ENCODE measurements at places on chromosomes 1 and 21. TPM values are rescaled to one million over a fixed set of nuclear protein-coding genes. Genes with fewer than 3 reads are reported as not detected.

The PCP4 gene
- 13.2 TPM for polyA plus RNA-seq

GRCh38 chr1:181033128-181033798 lies 520 bp upstream of the MR1 start:
- DNase-seq: peak; percentile 10

The OR2W3 gene
- polyA plus RNA-seq: not detected

The WNT4 gene
- 8.2 TPM for polyA plus RNA-seq

DNA sequence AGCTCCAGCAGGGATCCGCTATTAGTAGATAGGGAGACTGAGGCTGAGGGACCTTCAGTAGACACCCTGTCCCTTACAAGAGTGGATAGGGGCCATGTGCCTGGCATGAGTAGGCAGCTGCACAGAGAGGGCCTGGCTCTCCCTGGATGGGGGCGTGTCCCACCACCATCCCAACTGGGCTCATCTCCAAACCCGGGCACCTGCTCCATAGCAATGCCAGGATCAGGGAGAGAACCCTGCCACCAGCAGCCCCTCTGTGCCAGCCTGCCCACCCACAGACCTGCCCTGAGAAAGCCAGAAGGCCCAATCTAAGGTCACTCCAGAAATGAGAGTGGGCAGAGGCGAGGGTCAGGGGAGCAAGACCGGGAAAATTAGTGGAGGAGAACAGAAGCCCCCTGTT lies 121.3 kb downstream of the GRIK3 start:
- no peak for DNase-seq

The DMRTA2 gene
- not detected for polyA plus RNA-seq

The ZBTB18 gene
- polyA plus RNA-seq: 24.1 TPM

DNA sequence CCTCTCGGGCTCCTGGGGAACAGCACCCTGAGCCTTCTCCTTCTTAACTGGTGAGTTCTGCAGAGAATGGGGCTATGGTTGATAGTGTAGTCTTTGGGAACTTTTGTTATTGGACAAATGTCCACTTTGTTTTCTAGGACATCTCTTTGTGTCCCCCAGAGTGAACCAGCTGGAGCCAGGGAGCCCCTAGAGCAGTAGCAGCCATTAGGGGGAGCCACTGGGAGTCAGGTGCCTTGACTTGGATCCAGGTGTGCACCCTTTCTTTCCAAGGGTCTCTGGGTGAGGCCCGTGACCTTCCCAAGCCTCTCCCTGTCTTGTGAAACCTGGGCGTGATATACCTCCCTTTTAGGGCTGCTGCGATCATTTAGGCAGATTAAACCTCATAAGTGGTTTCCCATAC lies 36.9 kb downstream of the ABCG1 start:
- no peak for DNase-seq

The ALX3 gene
- polyA plus RNA-seq: 0.11 TPM

GRCh38 chr21:26148840-26149354 lies 21.7 kb downstream of the APP start:
- no peak for DNase-seq

- DNase-seq: no peak
Measured at GRCh38 chr1:47178020-47178419, 11.8 kb downstream of the PDZK1IP1 start.

DNA sequence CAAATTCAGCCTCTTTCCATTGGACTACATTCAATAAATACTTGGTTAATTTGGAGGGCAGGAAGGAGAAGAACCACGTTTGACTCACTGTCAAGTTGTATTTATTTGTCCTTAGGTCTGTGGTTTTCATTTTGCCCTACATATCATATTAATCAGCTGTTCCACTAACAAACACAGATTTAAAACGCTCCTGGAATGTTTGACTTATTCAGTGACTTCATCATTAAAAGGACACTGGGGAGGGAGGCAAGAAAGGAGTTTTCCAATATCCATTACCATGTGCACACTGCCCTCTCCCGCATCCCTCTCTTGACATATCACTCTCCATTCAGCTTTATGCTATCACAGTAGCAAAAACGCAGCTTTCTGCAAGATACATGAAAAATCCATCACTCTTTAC lies 98.2 kb upstream of the C1orf87 start:
- DNase-seq: no peak

GRCh38 chr1:10065344-10065685 lies 32.6 kb downstream of the UBE4B start:
- DNase-seq: no peak

DNA sequence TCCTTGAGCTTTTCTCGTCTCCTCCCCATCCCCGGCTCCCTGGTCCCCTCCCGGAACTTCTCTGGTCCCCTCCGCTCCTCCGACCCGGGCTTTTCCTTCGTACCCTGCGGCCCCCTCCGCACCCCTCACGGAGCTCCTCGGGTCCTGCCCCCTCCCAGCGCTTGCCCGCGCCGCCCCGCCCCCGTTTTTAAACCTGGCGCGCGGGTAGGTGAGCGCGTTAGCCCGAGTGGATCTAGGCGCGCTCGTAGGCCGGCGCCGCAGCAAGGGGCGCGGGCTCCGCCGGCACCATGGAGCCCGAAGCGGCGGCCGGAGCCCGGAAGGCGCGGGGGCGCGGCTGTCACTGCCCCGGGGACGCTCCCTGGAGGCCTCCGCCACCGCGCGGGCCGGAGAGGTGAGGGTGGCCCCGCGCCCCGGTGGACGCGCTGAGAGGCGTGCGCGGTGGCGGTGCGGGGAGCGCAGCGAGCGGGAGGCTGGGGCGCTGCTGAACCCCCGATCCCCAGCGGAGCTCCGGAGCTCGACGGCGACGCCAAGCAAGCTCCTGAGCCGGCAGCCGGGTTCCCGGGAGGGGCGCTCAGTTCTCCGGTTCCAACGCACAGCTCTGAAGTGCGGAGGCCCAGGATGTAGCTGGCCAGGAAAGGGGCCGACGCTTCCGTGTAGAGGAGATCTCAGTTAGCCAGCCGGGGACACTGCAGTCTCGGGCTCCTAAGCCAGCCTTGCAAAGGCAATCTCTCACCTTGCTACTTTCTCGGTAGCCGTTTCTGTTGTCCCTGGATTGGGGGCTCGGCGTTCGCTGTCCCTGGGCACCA lies at the start of gene RIPPLY3:
Gene RIPPLY3 (plus strand): TSS at position 217 of the 806 bp plus-strand sequence. CDS start 71 bp downstream, at position 288.
- no peak for DNase-seq

DNA sequence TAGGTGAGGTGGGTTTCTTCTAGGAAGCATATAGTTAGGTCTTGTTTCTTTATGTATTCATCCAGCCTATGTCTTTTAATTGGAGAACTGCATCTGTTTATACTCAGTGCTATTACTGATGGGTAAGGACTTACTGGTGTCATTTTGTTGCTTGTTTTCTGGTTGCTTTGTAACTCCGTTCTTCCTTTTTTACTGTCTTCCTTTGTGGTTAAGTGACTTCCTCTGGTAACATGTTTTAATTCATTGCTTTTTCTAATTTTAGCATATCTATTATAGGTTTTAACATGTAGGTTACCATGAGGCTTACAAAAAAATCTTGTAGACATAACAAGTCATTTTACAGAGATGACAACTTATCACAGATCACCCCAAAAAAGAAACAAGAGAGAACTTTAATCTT lies 160.8 kb downstream of the VAV3 start:
- DNase-seq: no peak

- DNase-seq: no peak
Measured at GRCh38 chr1:156444407-156445001, 56.1 kb downstream of the MEF2D start.

DNA sequence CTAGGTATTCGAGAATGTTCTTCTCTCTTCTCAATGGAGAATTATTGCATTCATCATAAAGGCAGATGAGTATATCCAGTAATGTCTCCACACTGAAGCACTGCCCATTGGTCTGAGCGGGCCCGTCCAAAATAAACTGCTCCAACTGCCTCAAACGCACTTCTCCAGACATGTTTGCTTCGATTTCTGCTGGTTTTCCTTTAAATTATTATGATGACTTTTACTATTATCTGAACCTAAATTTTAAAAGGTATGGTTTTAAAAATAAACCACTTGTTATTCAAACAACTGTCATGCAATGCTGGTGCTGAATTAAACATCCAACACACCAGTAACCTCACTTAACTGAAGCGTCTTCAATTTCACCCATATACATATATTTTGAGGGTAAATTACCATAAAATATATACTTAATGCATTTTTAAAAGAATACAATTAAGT lies 1.3 kb downstream of the CDC42BPA start:
- DNase-seq: no peak

DNA sequence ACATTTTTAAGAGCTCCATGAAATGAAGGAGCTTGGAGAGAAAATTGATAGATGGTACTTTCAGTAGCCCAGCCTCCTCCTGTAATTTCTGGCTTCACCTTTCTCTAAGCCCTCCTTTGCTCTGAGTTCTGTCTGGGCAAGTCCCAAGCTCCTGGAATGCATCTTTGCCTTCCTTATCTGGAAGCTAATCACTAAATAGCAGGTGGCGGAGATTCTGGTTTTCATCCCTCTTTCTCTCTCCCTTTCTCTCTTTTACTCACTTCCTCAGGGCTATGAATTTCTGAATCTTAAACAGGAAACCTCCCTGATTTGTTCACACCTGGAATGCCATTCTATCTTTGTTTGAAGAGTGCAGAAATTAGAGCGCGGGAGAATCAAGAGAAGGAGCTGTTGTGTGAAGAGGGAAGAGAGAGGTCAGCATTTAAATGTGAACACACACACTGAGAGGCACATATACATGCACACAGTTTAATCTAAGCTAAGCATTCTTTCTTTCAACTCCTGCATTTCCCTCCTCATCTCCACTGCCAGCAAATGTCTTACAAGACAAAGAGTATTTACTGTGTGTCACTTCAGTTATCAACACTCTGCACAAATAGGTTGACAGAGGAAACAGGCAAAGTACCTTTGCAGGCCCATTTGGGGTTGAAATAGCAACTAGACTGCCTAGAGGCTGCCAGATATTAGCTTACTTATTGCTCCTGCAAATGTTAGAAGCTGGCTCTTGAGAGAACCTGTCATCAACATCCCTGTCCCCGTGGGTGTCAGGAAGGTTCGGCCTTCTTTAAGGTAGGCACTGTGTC lies 199.4 kb upstream of the CAMK1G start:
- DNase-seq: no peak

The CGN gene
- 42.6 TPM for polyA plus RNA-seq

DNA sequence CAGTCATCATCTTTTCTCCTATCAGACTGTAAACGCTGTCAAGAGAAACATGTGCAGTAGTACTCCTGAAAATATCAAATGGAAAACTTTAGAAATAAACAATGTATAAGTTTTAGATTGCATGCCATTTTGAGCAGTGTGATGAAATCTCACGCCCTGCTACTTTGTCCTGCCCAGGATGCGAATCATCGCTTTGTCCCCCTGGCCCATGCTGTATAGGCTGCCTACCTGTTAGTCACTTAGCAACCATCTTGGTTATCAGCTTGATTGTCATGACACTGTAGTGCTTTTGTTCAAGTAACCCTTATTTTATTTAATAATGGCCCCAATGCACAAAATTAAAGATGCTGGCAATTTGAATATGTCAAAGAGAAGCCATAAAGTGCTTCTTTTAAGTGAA lies 363.0 kb downstream of the ZP4 start:
- no peak for DNase-seq

DNA sequence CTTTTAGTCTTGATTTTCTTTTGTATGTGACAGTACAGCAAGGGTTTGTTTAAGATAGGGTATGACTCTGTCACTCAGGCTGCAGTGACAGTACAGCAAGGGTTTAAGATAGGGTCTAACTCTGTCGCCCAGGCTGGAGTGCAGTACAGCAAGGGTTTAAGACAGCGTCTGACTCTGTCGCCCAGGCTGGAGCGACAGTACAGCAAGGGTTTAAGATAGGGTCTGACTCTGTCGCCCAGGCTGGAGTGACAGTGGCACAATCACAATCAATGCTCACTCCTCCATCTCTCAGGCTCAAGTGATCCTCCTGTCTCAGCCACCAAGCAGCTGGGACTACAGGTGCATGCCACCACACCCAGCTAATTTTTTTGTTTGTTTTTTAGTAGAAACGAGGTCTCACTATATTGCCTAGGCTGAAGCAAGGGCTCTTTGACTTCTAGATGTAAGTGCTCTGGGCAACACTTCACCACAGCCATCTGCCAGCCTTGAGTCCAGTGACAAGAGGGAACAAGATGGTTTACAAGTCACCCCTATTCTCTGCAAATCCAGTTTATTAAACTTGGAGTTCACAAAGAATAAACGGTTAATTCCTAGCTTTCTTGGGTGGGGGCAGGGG lies 965 bp upstream of the SH2D5 start:
- no peak for DNase-seq

DNA sequence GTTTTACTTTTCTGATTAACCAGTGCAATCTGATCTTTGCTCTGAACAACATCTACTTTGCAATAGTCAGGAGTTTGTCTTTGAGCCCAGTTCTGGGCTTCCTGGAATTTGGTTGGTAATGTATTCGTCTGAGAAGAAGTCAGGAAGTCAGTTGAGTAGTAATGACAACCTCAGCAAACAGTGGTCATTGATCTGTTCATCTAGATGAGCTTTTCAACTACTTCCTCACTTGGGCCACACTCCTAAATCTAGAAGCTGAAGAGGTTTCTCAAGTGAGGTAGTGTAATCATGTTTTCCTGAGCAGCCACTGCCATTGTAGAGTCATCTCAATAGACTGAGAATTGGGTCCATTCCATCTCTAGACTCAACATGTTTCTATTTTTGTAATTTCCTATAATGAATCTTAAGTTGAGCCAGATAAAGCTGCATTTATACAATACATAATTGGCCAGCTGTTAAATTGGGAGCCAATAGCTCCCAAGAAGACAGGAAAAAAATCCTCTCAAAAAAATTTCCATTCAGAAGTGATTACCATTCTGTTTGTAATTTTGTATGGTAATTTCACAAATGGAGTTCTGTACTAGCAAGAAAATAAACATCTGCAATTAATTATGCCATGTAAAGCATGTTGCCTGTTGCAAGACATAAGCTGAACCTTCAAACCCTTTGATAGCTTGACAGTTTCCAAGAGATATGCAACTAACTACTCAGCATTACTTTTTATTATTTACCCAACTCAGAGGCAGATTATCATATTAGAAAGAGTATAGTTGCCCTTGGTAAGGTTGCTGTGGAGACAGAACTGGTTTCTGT lies 49.6 kb downstream of the WDR64 start:
- no peak for DNase-seq

DNA sequence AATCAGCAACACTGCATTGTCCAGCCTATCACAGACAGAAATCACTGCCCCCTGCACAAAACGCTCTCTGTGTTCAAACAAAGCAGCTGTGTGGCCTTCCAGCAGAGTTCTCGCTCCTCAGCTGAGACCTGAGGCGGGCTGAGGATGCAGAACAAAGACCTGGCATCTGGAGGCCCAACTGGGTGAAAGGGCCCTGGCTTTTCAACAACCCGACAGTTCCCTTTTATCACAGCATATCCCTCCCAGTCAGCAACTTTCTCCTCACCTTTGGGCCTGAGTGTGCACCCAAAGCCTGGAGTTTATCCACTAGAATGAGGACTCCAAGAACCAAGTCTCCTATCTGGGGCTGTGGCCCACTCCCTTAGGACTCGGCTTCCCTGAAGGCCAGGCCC lies 42.6 kb upstream of the A3GALT2 start:
- DNase-seq: no peak

Measured in right renal cortex interstitium (tissue), 3 donors.